ENCODE measurements at places on chromosomes 7 and 10.

GRCh38 chr7:1314908-1315450 lies 82.3 kb downstream of the UNCX start:
- DNase-seq: no peak

- DNase-seq: no peak
Measured at GRCh38 chr7:95843286-95843685, 70.9 kb downstream of the DYNC1I1 start.

DNA sequence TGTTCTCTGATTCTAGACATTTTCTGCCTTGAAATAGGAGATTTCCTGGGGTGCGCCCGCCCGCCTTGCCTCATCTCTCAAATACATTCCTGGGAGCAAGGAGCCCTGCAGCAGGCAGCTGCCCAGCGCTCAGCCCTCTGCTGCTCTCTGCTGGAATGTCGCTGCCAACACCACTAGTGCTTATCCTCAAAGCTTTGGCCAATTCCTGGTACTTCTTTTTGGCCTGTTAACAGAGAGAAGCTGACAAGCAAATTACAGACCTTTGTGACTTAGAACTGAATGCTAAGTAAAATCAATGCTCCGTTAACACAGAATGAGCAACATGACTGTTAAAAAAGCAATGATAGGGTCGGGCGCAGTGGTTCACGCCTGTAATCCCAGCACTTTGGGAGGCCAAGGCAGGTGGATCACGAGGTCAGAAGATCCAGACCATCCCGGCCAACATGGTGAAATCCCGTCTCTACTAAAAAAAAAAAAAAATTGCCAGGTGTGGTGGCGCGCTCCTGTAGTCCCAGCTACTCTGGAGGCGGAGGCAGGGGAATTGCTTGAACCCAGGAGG lies 41.9 kb upstream of the SYPL1 start:
- peak; percentile 45 for DNase-seq

GRCh38 chr10:112815269-112816032 lies 134.6 kb upstream of the TCF7L2 start:
- DNase-seq: no peak

- peak; percentile 2 for DNase-seq
Measured at GRCh38 chr10:114043532-114044246, at the start of gene ADRB1. TSS of gene ADRB1 (plus strand) at chr10:114043866. CDS start at chr10:114044133, 267 bp downstream.

DNA sequence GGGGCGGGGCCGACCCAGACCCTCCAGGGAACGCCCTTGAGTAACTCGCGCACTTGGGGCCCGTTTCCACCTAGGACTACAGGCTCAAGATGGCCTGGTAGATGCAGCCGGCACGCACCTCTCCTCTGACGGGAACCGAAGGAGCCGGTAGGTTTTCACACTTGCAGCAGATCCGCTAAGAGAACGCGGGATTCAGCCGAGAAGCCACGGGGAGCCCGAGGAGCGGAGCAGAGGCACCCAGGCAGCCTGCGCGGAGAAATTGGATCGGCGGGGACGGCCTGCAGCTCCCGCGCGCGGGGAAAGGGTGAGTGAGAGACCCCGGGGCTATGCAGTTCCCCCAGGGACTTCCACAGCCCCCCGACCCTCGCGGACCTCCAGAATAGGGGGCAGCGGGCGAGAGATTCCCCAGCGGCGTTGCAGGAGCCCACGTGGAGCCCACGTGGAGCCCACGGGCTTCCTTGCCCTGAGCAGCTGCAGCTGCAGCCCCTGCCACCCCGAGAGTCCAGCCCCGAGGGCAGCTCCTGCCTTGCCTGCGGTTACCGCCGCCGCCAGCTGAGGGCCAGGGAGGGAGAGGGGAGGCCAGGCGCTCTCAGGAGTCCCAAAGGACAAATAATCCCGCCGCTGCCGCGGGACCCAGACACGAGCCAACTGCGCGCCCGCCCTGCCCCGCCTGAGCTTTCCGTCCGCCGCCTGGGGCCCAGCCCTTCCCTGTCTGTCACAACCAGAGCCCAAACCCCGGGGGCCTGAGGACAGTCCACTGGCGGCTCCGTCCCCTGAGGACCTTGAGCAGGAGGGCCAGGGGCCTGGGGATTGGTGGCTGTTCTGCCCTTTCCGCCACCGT lies 13.1 kb downstream of the IFT22 start:
- no peak for DNase-seq

- DNase-seq: no peak
Measured at GRCh38 chr10:63537536-63537935, 16.3 kb downstream of the REEP3 start.

DNA sequence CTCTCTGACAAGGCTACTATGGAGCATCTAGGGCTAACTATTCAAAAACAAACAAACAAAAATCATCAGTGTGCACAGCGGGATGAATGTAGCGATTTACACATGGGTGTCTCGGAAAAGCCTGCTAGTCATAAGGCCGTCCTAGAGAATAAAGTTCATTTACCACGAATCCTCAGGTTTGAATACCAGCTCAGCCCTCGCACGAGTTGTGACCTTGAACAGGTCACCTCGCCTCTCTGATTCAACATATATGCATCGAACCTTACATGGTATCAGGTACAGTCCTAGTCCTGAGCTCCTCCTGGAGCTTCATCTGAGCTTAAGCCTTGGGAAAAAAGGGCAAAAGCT lies 572 bp downstream of the ATP5MF start:
- no peak for DNase-seq

GRCh38 chr10:2475711-2476217 lies 591.6 kb upstream of the PFKP start:
- no peak for DNase-seq

- DNase-seq: no peak
Measured at GRCh38 chr7:124276005-124276622, 243.2 kb upstream of the TMEM229A start.

- no peak for DNase-seq
Measured at GRCh38 chr10:32373496-32373895, 26.5 kb upstream of the EPC1 start.

DNA sequence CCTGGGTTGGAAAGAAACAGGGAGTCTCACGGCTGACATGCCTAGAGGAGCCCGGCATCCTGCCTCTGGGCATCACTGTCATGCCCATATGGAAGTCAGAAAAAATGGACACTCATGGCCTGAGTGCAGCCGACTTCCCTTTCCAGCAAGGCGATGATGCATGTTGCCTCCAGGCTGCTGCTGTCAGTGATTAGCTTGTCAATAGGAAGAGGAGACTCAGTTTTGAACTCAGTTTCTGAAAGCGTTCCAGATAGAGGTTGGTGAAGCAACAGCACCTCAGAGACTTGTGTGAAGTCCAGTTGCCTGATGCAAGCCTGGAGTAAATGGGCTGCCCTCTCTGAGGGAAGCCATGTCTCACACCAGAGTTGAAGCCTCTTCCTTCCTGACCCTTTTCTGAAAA lies 148.4 kb downstream of the TPST1 start:
- DNase-seq: no peak

DNA sequence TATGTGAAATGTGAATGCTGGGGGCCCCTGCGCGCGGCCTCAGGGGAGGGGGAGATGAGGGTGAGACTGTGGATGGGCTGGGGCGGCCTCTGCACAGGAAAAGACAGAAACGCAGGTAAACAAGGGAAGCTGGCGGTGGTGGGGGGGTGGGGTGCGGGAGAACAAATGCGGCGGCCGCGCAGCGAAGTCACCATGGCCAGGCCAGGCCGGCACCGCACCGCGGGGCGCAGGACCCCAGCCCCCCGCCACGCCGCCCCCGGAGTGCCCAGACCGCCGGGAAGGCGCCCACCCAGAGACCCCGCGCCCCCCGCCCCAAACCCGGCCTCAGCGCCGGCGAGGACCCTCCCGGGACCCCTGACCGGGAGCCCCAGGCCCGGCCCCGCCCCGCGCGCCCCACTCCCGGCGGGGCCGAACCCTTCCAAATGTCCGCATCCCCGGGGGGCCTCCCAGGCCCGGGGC lies 14.5 kb upstream of the DNAAF5 start:
- DNase-seq: no peak

GRCh38 chr10:12707461-12708185 lies 293.9 kb downstream of the CCDC3 start:
- DNase-seq: no peak

DNA sequence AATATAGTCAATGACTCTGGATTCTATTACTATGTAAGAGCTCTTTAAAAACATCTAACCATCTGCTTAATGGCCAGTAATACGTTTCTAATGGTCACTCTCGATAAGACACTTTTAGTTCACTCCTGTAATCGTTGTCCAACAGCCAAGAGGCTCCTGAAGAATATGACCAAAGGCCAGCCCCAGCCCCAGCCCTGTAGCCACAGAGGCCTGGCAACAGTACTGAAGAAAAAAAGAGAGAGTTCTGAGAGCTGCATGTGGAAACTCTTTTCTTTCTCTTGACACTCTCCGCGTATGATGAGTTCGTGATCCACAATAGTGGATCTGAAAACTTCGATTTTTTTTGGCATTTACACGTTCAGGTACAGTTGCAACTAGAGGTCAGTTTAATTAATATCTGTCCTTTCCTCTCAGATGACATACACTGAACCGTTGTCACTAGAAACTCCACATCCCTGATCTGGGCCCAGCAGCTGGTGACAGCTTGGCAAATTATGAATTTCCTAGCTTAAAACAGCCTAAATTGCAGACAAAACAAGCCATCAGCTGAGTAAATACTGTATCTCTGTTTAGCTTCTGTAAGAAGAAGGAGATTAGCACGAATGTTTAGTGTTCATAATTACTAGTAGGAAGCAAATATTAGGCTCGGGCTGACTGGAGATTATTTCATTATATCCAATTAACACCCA lies 456.7 kb downstream of the LRMDA start:
- peak; percentile 66 for DNase-seq

DNA sequence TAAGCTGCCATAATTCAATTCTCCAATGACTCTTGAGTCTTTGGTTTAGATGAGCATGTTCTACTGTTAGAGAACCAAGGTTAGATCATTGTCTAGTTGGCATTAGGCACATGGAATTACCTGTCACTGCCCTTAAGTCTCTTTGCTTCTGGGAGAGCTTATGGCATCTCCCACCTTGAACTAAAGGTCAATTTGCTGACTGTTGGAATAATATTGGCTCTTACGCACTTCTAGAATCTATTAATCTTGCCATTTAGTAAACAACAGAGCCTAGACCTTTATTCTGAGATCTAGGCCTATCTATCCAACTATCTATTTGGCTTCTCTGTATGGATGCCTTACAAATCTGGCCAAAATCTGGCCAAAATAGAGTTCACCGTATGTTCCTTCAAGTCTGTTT lies 232.0 kb downstream of the STK31 start:
- DNase-seq: no peak
